ENCODE measurements at places on chromosomes 3 and 15.
A peak's percentile ranks its signal among the peaks of the same experiment; 100 is the strongest.

DNA sequence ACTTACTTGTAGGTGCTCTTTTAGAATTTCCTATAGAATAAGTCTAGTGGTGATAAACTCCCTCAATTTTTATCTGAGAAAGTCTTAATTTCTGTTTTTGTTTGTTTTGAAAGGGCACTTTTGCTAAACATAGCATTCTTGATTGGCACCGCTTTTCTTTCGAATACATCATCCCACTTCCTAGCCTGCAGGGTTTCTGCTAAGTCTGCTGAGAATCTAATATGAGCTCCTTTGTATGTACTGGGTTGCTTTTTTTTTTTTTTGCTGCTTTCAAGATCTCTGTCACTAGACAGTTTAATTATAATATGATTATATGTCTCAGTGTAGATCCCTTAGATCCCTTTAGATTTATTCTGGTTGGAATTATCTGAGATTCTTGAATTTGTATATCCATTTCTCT is 21.5 kb downstream of the PFN2 start:
- DNase-seq = no peak

DNA sequence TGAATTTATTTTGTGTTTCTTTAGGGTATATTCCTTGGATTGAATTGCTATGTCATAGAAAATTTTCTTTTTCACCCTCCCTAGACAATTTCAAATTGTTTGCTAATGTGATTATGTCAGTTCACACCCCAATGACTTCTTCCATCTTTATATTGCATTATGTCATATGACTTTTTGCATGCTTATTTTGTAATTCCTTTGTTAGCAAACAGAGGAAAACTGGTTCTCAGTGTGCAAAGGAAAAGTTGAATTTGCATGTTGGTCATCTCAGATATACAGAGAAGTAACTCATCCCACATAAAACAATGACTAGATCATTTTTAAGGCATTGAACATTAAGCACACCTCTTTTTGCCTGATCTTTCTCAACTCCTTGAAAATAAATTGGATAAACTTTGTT is 3.3 kb upstream of the RNF13 start:
- no peak for DNase-seq

GRCh38 chr3:192570821-192571791 is 156.2 kb downstream of the FGF12 start:
- DNase-seq = peak; percentile 28

DNA sequence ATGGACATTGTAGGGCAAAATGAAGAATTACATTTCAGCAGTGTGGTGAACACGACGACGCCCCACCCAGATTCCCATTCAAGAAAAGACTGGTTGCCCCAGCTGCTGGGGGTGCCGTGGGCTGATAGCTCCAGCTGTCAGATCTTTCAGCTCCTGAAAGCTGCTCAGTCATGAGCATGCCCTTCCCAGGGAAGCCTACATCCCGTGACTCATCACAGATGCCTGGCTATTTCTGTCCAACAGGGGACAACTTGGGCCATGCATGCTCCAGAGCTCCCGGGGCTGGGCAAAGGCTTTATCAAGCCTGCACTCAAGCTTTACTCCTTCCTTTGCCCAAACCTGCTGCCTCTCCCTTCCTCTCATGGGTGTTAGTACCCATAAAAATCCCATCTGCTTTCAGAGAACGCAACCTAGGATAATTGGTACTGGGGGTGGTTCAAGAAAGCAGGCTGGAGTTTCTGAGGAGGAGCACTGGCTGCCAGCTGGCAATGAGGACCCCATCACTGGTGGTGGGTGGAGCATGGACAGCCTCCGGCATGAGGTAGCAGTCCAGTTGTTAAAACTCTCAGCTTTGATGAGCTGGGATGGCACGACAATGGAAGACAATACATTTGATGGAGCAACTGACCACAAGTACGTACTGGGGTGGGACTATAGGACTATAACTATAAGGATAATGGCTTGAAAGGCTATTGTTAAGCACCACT is 16.4 kb upstream of the ST8SIA2 start:
- peak; percentile 52 for DNase-seq

DNA sequence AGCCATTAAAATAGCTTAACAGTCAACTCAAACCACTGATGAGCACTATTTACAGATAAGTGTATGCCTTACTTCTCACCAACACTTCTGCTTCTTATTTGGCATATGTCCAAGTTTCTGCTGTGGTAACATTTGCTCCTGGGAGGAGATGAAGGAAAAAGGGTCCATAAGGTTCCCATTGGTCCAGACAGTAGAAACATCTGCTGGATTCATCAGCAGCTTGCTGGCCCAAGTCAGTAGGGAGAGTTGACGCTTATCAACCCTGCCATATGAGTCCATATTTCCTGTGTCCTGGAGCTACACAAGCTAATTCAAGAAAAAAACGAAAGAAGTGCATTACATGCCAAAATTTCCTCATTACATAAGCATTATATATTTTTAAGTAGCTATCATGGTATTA is 824.5 kb downstream of the CADM2 start:
- DNase-seq = no peak

DNA sequence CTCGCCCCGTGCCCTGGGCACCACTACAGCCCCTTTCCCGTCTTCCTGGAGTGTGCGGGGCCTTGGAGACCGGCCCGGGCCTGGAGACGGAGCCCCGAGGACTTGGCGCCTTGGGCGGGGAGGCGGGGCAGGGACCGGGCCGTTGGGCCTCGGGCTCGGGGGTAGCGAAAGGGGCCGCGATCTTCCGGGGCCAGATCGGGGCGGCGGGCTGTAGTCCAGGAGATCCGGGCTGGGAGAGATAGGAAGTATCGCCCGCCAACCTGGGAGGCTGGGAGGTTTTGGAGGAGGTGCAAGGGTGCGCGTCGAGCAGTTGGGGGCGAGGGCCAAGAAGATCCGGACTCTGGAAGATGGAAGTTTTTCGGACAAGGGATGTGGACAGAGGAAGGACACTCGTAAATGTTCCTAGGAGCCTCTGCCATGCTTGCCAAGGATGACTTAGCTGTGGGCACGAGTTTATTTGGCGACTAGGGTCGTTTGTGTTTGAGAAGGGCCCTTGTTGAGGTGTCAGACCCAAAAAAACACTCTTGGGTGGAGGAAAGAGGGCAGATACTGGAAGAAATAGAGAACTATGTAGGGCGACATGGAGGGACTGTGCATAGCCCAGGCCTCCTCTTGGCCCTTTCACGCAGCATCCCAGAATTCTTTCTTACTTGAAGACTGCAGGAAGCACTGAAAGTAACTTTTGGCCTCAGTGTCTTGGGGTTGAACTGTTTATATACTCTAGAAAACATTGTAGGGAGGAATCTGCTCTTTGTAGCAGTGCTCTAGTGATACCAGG is 712 bp downstream of the RTF1 start:
- DNase-seq = peak; percentile 5

GRCh38 chr3:107679921-107680320 is 157.2 kb downstream of the BBX start:
- peak; percentile 89 for DNase-seq

GRCh38 chr3:194124193-194124592 is 11.8 kb upstream of the HES1 start:
- no peak for DNase-seq

DNA sequence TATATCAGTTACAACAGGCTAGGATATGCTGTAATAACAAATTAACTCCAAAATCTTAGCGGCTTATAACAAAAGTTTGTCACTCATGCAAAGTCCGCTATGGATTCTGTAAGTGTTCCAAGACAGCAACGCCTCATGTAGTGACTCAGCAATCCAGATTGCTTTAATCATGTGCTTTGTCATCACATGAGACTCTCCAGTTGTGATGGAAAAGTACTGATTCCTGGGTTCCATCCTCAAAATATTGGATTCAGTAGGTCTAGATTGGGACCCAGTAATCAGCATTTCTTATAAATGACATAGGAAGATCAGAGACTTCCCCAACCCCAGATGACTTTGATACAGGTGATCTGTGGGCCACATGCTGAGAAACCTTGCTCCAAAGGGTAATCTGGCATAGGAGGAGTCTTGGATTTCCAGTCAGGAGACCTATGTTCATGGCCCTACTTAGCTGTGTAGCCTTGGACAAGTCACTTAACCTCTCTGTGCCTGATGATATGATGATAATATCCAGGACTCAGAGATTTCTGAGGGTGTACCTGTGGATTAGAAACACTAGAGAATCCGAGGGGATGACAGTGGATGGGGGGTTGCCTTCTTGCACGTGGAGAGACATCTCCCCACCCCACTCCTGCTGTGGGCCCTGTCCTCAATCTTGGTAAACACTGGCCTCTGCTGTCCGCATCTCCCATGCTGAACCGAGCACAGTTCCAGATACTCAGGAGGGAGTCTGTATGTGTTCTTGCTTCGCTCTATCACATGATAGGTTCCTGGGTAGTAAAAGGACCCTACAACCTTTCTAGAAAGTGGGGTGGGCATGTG is 65.5 kb downstream of the CORO2B start:
- peak; percentile 81 for DNase-seq

- no peak for DNase-seq
These were observed 21.1 kb downstream of the OXNAD1 start for GRCh38 chr3:16286161-16286560.

GRCh38 chr3:23920151-23920655 is 3.3 kb downstream of the RPL15 start:
- DNase-seq = no peak

Measured in fibroblast of upper back skin (primary cell).